ENCODE measurements at places on chromosomes 5 and 9. TPM values are rescaled to one million over a fixed set of nuclear protein-coding genes. Genes with fewer than 3 reads are reported as not detected.

ANXA2R gene
- total RNA-seq = 4.4 TPM

ITGA1 gene
- 84.4 TPM for total RNA-seq

GGTA1 gene
- total RNA-seq = 14.0 TPM

SLC6A18 gene
- total RNA-seq = not detected

TEK gene
- 56.3 TPM for total RNA-seq

PPP1R26 gene
- 22.8 TPM for total RNA-seq

POLR3G gene
- 1.8 TPM for total RNA-seq

OTP gene
- total RNA-seq = not detected

DNA sequence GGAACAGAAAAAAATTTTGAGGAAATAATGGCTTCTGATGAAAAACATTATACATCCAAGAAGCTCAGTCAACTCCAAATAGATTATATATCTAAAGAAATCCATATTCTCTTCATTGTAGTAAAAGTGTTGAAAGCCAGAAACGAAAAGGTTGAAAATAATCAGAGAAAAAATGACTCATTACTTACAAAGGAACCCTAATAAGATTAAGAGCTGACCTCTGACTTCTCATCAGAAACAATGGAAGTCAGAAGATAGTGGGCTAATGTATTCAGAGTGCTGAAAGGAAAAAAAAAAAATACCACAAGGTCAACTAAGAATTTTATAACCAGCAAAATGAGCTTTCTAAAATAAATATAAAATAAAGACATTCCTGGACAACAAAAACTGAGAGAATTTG, 60.0 kb downstream of the HSD17B4 start:
- no peak overlapping the region for H3K27ac ChIP-seq
- no peaks in the 10 kb centered on the region for H3K27me3 ChIP-seq
- peaks cover 74% of the 10 kb centered on the region for H3K36me3 ChIP-seq
- no peaks in the 10 kb centered on the region for H3K4me1 ChIP-seq
- no peak overlapping the region for H3K4me3 ChIP-seq

- H3K4me1 ChIP-seq = peaks cover 55% of the 10 kb centered on the region
- no peak for DNase-seq
- no peaks in the 10 kb centered on the region for H3K36me3 ChIP-seq
- H3K27me3 ChIP-seq = no peaks in the 10 kb centered on the region
These were observed 978 bp downstream of the P4HA2 start for GRCh38 chr5:132226516-132227234.

- no peak overlapping the region for H3K27ac ChIP-seq
- no peaks in the 10 kb centered on the region for H3K36me3 ChIP-seq
- H3K4me1 ChIP-seq = no peaks in the 10 kb centered on the region
- H3K27me3 ChIP-seq = no peaks in the 10 kb centered on the region
- H3K4me3 ChIP-seq = no peak overlapping the region
These were observed 619.0 kb downstream of the CDH18 start for GRCh38 chr5:19369048-19369447.

DNA sequence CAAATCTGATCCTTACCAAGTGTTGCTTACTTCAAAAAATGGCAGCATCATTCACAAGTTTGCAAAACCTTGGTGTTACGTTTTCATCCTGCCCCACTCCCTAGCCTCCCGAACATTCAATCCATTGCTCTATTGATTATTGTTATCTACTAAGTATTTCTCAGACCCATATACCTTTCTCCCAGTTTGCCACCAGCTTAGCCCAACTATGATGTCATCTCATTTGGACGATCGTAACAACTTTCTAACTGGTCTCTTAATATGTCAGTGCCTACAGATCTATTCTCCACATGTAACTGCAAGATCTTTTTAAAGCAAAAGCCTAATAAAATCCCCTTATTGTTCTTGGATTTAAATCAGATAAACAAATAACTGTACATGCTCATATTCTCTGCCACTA, 497.1 kb upstream of the EDIL3 start:
- H3K36me3 ChIP-seq = no peaks in the 10 kb centered on the region
- no peaks in the 10 kb centered on the region for H3K4me1 ChIP-seq
- no peaks in the 10 kb centered on the region for H3K27me3 ChIP-seq
- DNase-seq = no peak

DNA sequence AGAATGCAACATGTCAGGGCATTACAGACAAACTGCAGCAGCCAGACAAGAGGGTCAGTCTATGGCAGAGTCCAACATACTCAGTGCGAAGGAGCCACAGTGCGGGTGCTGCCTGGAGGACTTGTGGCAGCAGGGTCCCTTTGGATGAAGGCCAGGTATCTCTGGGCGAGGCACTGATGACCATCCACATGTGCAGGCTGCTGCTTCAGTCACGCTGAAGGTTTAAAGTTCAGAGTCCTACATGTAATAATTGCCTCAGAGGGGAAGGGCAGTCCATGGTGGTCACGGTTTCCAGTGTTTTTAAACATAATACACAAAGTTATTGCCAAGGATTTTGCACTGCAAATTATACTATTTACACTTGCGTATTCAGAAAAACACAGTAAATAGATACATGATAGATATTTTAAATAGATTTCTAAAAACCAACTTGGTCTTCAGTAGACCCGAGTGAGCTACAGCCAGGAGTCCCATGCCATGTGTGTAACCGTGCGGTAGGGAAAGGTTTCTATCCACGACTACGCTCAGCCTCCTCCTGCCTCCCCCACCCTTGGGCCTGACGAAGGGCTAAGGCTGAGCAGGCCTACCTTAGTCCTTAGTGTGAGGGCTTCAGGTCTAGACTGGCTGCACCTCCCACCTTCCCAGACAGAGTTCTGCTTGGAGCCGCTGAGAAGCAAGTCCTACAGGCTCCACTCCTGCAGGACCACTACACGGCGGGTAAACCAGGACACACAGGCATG, 76.2 kb downstream of the GPR21 start:
- DNase-seq = no peak
- H3K27me3 ChIP-seq = no peaks in the 10 kb centered on the region
- peaks cover 11% of the 10 kb centered on the region for H3K4me1 ChIP-seq
- peaks cover 59% of the 10 kb centered on the region for H3K36me3 ChIP-seq
- no peak overlapping the region for H3K4me3 ChIP-seq

GRCh38 chr5:67222243-67223025, 25.8 kb upstream of the CD180 start:
- H3K4me3 ChIP-seq = no peak overlapping the region
- no peaks in the 10 kb centered on the region for H3K36me3 ChIP-seq
- peak overlapping the region; percentile 52 for H3K27ac ChIP-seq
- DNase-seq = no peak

- no peak overlapping the region for H3K4me3 ChIP-seq
- DNase-seq = no peak
- H3K4me1 ChIP-seq = no peaks in the 10 kb centered on the region
- no peaks in the 10 kb centered on the region for H3K27me3 ChIP-seq
- no peak overlapping the region for H3K27ac ChIP-seq
These were observed 117.2 kb upstream of the RGMB start for GRCh38 chr5:98656125-98656795.

- no peak overlapping the region for H3K27ac ChIP-seq
- H3K27me3 ChIP-seq = no peaks in the 10 kb centered on the region
- H3K36me3 ChIP-seq = no peaks in the 10 kb centered on the region
- H3K4me1 ChIP-seq = no peaks in the 10 kb centered on the region
- peak overlapping the region; percentile 49 for H3K4me3 ChIP-seq
These were observed 15.0 kb upstream of the PTBP3 start for GRCh38 chr9:112348257-112349007.

- H3K36me3 ChIP-seq = no peaks in the 10 kb centered on the region
- H3K27ac ChIP-seq = peak overlapping the region; percentile 66
- no peaks in the 10 kb centered on the region for H3K27me3 ChIP-seq
- peaks cover 9% of the 10 kb centered on the region for H3K4me1 ChIP-seq
- H3K4me3 ChIP-seq = no peak overlapping the region
These were observed 28.6 kb upstream of the SELENOP start for GRCh38 chr5:42840269-42840668.

DNA sequence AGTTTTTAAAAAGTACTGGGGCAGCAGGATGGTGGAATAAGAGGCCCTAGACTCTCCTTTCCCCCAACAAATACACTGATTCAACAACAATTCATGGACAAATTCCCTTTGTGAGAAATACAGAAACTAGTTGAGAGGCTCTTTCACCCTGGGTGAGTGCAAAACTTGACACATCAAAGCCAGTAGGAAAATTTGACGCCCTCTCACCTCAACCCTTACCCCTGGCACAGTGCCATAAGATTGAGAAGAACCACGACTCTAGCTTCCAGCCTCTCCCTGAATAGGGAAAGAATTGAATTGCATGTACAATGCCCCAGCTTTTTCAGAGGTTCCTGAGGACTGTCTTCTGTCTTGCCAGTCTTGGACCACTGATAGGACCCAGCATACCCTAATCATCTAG, 12.3 kb downstream of the KIF4B start:
- no peak overlapping the region for H3K27ac ChIP-seq
- no peaks in the 10 kb centered on the region for H3K27me3 ChIP-seq
- H3K36me3 ChIP-seq = no peaks in the 10 kb centered on the region
- no peak overlapping the region for H3K4me3 ChIP-seq

DNA sequence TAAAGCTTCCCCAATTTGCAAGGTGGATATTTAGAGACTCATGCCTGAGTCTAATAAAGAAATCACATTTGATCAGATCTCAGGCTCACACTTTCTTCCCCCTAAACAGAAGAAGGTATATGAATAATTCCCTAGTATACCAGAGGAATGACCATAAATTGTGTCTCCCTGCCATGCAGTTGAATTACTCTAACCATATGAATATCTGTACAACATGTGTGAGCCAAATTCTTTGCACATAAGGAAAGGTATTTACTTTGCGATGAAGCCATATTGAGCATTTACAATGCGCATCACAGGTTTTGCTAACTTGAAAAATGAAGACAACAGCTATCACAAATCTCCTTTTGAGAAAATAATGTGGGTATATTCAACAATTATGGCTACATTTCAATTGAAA, 479.4 kb downstream of the NR2F1-AS1 start:
- DNase-seq = no peak
- H3K36me3 ChIP-seq = no peaks in the 10 kb centered on the region
- H3K27ac ChIP-seq = no peak overlapping the region
- no peaks in the 10 kb centered on the region for H3K4me1 ChIP-seq
- no peaks in the 10 kb centered on the region for H3K27me3 ChIP-seq

DNA sequence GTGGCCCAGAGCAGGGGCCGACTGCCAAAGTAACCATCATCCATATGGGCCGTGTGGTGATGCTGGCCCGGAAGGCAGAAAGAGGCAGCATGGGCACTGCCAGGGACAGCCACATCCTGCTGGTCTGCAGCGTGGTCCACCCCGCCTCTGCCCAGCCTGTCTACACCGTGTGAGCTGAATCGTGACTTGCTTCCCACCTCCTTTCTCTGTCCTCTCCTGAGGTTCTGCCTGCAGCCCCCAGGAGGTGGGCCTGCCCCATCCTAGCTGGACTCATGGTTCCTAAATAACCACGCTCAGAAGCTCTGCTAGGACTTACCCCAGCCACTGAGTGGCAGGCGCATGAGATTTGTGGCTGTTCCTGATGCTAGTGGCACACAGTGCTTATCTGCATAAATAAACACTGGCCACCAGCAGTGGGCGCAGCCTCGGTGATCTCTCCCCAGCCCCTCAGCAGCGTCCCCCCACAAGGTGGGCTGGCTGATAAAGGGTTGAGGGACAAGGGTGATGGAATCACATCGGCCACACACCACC, 22.6 kb upstream of the SUSD3 start:
- peaks cover 17% of the 10 kb centered on the region for H3K4me1 ChIP-seq
- no peaks in the 10 kb centered on the region for H3K27me3 ChIP-seq
- no peak overlapping the region for H3K27ac ChIP-seq

DNA sequence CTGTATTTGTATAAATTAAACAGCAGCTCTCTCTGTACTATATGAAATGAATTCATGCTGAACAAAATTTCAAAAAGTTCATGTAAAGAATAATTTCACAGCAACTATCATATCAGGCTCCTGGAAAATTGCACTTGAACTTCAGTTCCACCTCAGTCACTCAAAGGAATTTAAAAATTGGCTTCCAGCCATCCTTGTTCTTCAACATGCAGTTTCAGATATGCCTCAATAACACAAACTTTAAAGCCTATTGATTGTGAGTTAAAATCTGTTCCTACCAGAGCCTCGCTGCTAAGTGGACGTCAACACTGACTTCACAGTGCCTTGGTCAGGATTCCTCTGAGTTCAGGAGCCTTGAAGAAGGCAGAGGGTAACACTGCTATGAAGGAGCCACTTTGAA, 418.7 kb upstream of the WWC1 start:
- H3K27me3 ChIP-seq = no peaks in the 10 kb centered on the region
- H3K36me3 ChIP-seq = no peaks in the 10 kb centered on the region
- DNase-seq = no peak
- no peaks in the 10 kb centered on the region for H3K4me1 ChIP-seq
- no peak overlapping the region for H3K27ac ChIP-seq

DNA sequence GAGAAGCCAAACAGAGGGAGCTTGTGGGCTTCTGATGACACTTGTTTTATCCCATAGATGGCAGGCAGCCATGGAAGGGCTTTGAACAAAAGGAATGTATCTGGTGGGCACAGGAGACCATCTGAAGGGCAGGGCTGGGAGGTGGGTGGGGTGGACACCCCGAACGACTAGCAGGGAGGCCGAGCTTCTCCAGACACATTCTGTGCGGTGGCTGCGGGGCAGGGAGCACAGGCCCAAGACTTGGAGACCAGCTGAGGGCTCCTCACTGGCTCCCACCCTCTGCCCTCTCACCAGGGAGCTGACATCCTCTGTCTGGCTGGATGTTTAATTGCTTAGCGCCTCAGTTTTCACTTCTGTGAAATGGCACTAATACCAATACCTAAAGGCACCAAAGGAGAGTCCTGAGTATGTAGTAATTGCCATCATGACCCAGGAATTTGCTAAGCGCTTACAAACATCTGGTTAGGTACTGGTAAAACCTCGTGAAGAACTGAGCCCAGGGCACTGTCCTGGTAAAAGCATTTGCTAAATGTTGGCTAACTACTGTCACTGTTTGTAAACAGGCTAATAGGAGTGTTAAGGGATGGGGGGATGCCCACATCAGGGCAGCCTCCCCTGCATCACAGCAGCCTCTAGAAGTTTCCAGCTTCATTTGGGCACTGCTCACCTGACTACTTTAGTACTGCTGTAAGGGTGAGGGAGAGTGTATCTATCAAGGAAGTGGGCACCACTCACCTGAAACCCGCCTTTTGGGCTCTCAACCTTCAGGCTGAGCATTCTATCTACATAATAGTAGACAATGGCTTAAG, 2.1 kb upstream of the PHF2 start:
- H3K36me3 ChIP-seq = no peaks in the 10 kb centered on the region
- peak overlapping the region; percentile 94 for H3K27ac ChIP-seq
- no peaks in the 10 kb centered on the region for H3K27me3 ChIP-seq

- no peak for DNase-seq
- H3K4me3 ChIP-seq = no peak overlapping the region
- H3K4me1 ChIP-seq = peaks cover 27% of the 10 kb centered on the region
- H3K27ac ChIP-seq = peak overlapping the region; percentile 55
- H3K27me3 ChIP-seq = peaks cover 17% of the 10 kb centered on the region
These were observed 12.3 kb downstream of the DCANP1 start for GRCh38 chr5:135434591-135435466.
